ENCODE measurements at places on chromosomes 1 and 21. TPM values are rescaled to one million over a fixed set of nuclear protein-coding genes. Genes with fewer than 3 reads are reported as not detected.
A peak's percentile ranks its signal among the peaks of the same experiment; 100 is the strongest.

DNA sequence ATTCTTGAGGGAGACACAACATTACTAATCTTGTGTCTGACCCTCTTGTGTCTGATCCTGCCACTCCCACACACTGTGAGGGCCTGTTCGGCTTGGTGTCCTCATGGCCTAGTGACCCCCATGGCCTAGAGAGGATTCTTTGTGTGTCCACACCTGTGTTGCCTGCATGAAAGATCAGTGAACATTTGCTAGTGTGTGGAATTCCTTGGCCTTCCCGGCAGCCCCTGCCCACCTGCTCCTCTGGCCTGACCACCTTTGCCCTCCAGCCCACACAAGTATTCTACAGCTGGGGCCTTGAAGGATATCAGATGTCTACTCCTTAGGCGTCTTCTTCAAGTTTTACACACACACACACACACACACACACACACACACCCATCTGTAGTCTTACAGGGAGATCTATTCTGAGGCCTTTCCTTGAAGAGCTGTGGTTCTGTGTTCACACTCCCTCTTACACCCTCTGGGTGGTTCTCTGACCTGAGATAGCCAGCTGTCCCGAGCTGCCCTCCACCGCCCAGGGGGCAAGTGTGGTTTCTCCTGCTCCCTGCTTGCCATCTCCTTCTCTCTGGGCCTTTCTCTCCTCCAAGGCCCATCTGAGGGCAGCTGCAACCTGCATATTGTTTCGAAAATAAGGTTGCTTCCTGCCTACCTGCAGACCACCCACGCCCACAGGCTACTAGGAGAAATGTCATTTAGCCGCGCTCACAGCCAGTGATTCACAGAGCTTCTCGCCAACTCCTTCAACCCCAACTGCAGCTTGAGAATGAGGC lies 45.4 kb downstream of the CD247 start:
- DNase-seq, result no peak

- DNase-seq, result peak; percentile 80
These were observed 75.3 kb upstream of the ARTN start for GRCh38 chr1:43858324-43858723.

DNA sequence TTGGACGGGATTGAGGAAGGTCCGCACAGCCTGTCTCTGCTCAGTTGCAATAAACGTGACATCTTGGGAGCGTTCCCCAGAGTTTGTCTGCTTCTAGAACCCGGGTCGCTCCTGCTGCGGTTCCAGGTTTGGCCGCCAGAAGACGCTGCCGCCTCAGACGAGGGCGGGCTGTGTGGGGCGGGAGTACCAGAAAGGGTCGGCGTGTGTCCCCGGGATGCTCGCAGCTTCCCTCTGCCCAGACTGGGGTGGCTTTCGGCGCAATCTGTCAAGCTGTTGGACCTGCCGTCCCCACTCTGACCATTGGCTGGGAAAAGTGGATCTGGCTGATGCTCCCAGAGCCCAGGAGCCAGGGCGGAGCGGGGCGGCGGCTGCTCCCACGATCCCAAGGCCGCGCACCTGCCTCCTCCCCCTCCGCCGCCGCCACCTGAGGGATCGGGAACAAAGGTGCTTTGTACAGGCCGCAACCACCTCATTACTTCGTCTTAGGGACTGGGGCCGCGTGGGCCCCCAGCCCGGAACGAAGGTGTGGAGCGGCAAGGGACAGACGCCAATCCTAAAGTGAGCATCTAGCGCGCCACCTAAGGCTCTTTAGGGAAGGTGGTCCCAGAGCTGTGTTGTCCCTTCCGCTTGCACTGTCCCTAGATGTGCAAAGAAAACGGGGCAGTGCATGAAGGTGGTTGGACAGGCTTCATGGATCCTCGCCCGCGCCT lies 683 bp upstream of the EFNA4 start:
- peak; percentile 88 for DNase-seq

DNA sequence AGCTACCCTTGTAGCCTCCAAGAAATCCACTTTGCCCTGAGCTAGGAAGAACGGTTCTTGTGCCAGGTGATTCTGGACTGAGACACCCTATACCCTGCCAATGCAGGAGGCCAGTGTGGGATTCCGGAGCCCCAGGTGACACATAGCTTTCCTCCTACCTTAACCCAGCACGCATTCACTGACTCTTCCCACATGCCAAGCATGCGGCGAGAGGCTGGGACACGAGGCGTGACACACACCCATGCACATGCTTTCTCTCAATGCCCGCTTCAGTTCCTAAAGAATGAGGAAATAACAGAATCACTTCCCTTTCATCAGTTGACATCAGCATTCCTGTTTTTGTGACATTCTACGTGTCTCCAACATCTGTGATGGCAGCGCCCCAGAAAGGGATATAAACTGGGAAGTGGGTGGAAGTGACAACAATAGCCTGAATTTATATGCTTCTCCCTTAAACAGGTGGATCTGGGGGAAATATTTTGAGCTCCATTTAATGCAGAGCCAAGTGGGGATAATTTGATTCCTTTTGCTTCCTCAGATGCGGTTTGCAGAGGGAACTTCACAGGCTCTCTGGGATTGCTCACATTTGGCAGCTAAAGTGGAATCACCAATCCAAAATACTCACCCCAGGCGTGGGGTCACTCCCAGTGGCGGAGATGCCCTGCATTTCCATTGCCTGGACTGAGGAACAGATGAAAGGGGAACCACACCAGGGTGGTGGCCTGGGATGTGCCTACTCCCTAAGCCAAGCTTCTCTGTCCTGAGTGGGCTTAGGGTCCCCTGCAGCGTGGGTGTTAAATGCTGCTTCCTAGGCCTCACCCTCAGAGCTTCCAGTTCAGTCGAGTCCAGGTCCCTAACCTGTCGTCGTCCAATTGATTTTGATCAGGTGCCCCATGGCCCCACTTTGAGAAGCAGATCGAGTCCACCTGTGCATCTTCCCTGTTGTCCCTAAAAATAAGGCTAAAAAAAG lies 445.1 kb downstream of the SIPA1L2 start:
- no peak for DNase-seq

DNA sequence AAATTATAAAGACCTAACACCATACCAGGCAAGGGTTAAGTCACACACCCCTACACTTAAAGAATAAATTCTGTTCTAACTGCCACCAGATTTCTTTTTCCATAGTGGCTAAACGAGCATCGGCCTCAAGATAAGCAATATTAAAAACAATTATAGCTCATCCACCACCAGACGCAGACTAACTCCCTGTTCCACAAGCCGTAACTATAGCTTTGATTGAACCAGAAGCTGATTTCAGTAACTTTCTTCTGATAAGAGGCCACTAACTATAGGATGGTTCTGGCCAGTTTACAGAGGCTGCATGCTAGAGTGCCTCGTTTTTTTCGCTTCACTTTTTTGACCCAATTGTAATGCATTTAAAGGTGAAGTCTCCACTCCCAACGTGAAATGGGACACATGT lies 238.8 kb downstream of the MRPL39 start:
- DNase-seq, result no peak

DNA sequence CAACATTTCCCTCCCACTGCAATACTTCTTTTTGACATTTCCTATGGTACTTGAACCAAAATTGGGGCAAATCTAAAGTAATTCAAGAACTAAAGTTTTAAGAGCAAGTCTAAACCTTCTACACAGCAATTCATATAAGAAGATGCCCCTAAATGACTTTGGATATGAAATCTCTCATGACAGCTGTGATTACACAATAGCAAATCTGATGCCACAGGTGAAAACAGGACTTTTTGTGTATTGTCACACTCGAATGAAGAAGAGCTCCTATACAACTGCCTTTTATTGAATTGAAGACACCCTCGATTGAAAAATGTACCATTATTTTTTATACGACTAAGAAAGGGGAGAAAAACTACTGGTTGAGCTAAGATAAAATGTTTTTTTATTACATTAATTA lies 59.6 kb upstream of the DYNLT5 start:
- no peak for DNase-seq

- DNase-seq, result no peak
These were observed at the start of gene KISS1 for GRCh38 chr1:204196068-204196795. Gene KISS1 (minus strand): TSS chr1:204196491. CDS start chr1:204192876, 3,615 bp downstream.

GRCh38 chr1:43731867-43732531 lies 24.7 kb downstream of the ST3GAL3 start:
- DNase-seq, result no peak

GRCh38 chr1:62309906-62310305 lies 9.3 kb downstream of the KANK4 start:
- DNase-seq, result no peak

DNA sequence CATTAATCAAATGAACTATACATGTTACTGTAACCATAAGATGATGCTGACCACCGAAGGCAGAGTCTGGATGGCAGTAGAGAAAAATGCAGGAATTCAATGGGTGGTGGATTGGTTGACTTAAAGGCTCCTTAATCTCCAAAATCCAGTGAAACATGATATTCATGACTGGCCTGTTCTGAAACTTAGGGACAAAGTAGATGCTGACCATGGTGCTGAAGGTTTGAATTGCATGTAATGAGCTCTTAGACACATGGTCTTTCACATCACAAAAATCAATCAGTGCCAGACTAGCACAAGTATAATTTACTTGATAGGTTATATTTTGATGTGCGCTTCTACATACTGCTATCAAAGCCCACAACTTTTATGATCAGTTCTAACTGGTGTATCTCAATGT lies 30.9 kb upstream of the NTMT2 start:
- DNase-seq, result no peak

- DNase-seq, result no peak
These were observed 70.3 kb downstream of the LTN1 start for GRCh38 chr21:28922368-28922767.

GRCh38 chr1:71836904-71837303 lies 445.4 kb downstream of the NEGR1 start:
- no peak for DNase-seq

GRCh38 chr21:43866659-43867331 lies 1.8 kb downstream of the AGPAT3 start:
- peak; percentile 73 for DNase-seq

DNA sequence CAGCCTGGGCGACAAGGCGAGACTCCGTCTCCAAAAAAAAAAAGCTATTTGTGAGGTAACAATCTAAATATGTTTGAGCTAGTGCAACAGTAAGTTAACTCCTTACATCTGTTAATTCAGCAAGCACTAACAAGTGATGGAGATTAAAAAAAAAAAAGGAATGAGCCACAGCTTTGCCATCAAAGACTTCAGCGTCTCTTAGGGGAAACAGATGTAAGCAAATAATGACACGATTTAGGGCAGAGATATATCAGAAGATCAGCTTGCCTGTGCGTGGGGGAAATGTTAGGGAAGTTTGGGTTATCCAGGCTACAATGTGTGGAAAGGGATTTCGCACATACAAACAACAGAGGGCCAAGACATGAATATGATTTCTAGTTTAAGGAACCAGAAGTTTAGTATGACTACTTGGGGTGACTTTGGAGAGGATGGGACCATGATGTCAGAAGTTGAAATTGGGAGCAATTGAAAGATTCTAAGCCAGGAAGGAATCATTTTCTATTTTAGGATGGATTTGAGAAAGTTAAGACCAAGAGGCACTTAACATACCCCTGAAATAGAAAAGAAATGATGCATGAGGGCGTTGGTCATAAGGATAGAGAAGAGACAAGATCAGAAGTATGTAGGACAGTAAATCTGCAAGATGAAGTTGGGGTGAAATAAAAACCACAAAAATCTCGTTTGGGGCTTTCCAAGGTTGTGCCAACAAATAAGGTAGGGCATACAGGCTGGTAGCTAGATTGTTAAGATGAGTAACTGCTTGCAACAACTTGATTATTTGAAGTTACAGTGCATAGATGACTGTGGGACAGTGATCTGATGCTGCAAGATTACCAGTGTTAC lies 2.4 kb upstream of the BRWD1 start:
- DNase-seq, result no peak

GRCh38 chr1:37998913-37999429 lies 6.3 kb downstream of the FHL3 start:
- DNase-seq, result peak; percentile 70

- DNase-seq, result no peak
These were observed 262.9 kb upstream of the SNX7 start for GRCh38 chr1:98398649-98399048.

GRCh38 chr1:168689726-168690602 lies 39.0 kb downstream of the DPT start:
- no peak for DNase-seq

DNA sequence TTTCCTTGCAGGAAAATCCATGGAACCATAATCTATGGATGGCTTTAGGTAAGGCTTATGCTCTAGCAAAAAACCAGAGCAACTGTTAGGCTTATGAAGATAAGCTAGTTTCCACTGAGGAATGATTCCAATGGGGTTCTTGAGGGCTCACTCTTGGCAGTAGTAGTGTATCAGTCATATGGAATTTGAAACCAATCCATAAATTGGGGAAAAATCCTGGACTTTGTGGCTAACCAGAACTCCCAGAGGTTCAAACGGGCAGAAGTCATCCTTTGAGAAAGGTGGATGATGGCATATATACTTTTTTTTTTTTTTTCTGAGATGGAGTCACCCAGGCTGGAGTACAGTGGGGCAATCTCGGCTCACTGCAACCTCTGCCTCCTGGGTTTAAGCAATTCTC lies 54.2 kb upstream of the ATF3 start:
- no peak for DNase-seq

- DNase-seq, result peak; percentile 68
These were observed 8.6 kb upstream of the RAB29 start for GRCh38 chr1:205783904-205784303.

GRCh38 chr1:217425422-217425821 lies 205.5 kb downstream of the GPATCH2 start:
- no peak for DNase-seq

DNA sequence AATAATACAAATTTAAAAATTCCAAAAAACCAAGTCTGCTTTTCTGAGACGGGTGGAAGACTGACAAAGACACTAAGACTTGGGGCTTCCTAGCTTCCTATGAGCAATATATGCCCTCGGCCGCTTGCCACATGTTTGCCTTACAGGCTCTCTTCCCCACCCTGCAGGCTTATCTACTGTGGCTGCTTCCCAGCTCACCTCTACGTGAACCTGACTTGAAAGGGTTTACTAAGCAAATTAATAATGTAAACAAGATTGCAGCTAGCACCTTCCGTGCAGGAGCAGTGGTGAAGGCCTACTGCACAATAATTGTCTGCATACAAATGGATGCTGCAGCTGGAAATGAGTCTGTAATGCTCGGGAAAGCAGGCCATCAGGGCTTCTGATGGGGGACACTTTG lies 152.9 kb upstream of the DAB1 start:
- no peak for DNase-seq

DNA sequence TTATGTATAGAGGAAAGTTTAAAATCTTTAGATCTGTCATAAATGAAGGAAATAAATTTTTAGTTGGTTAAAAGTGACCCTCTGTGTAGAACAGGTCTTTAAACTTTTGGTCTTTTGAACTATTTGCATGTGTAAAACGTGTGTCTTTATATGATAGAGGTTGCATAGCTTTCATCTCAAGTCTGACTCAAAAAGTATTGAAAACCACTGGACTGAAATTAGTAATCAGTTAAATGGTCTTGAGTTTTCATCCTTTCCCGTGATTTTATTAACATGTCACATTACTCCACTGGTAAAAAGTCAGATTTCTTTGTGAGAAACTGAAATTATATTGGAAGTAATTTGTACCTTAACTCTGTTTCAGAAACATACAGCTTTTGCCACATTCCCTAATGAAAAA lies 1.8 kb downstream of the RNPC3 start:
- no peak for DNase-seq

GRCh38 chr1:173330149-173330951 lies 123.2 kb upstream of the TNFSF4 start:
- no peak for DNase-seq

Gene SH3D21
- 2.4 TPM for polyA plus RNA-seq

Gene CFHR5
- not detected for polyA plus RNA-seq

Gene PRRC2C
- polyA plus RNA-seq, result 19.2 TPM

Gene SELENBP1
- polyA plus RNA-seq, result 171 TPM

Gene P3H1
- 15.2 TPM for polyA plus RNA-seq

Gene CHAF1B
- polyA plus RNA-seq, result 1.3 TPM

Gene IFI16
- 36.6 TPM for polyA plus RNA-seq

Gene NEK2
- polyA plus RNA-seq, result not detected

Gene KRTAP13-4
- not detected for polyA plus RNA-seq

Gene CACNA1S
- polyA plus RNA-seq, result not detected

Gene ITLN2
- polyA plus RNA-seq, result 5.5 TPM

Gene MIS18A
- 3.3 TPM for polyA plus RNA-seq

Data from aorta (tissue), 5 donors.